ENCODE measurements at places on chromosomes 12 and 14.

DNA sequence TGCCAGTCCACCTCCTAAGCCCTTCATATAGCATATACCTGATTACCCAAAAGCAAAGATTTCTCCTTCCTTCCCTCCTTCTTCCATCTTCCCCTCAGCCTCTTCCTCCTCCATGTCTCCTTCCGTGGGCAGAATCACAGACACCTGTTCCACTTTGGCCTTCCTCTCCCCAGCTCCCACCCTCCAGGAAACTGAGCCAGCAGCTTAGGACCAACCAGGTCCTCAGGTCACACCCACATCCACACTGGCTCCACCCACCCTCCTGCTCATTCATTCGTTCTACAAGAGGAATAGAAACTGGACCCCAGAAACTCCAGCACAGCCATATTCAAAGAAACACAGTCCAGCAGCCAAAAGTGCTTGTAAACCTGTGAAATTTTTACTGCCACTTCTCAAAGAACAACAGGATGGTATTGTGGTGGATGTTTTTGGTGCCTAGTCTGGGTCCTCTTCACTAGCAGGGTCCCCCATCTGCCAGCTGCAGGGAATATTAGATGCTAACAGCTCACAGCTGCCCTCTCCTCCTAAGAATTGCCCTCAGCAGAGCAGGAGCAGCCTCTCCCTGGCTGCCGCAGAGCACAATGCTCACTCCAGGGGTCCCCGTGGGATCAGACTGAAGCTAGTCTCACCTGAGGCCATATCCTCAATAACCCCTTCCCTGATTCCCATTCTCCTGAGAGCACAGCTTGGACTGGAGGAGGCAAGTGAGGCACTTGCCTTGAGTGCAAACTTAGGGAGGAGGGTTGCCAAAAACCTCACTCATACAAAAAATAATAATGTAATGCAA, 18.4 kb downstream of the CMKLR1 start:
- H3K4me1 ChIP-seq = no peaks in the 10 kb centered on the region
- 0 out of 2 replicates have a peak, but pooled peaks cover 2% of the 10 kb centered on the region for H3K27me3 ChIP-seq
- no peak for DNase-seq
- H3K36me3 ChIP-seq = no peaks in the 10 kb centered on the region

DNA sequence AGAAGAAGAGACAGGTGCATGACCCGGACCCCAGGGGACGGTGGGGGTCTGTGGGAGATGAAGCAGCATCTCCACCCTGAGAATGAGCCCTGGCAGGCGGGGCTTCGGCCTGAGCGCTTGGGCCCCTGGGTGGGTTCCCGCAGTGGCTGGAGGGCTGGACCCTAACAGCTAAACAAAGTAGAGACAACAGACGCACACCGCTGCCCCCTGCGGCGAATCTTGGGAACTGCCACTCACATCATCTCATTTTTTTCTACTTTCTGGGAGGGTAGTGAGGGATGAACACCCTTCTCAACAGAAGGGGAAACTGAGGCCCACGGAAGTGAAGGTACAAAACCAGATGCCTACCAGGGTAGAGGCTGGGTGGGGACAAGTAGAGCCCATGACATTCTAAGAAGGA, 104.7 kb downstream of the RFLNA start:
- DNase-seq = no peak
- H3K36me3 ChIP-seq = peaks cover 50% of the 10 kb centered on the region
- H3K4me1 ChIP-seq = peaks cover 2% of the 10 kb centered on the region

DNA sequence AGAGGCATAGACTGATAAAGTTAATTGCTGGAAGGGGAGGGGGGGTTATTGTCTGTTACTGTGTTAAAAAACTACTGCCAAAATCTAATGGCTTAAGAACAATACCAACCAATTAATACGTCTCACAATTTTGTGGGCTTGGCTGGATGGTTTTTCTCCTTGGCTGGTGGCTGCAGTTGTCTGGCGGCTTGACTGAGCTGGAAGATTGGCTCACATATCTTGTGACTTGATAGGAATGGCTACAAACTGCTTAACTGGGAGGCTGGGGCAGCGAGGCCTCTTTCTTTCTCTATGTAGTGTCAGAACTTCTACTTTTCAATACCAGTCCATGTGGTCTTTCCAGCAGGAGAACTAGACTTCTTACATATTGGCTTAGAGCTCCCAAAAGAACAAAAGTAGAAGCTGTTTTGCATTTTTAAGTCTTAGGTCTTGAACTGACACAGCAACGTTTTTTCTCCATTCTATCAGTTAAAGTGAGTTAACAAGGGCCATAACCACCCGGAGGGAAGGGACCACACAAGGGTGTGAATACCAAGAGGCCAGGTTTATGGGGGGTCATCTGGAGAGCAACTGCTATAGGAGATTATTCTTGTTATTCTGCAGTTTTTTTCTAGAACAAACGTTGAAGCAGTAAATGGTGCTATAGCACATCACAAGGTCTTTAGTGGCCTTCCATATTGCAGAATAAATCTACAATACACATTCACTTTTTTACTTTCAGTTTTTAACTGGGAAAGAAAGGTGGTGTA, 46.9 kb downstream of the ZDHHC17 start:
- DNase-seq = no peak
- no peak overlapping the region for H3K27ac ChIP-seq
- H3K4me1 ChIP-seq = no peaks in the 10 kb centered on the region
- H3K27me3 ChIP-seq = no peaks in the 10 kb centered on the region
- no peak overlapping the region for H3K4me3 ChIP-seq

GRCh38 chr12:101066489-101066888, 143.5 kb downstream of the SLC5A8 start:
- no peaks in the 10 kb centered on the region for H3K4me1 ChIP-seq
- no peaks in the 10 kb centered on the region for H3K36me3 ChIP-seq
- DNase-seq = no peak
- no peaks in the 10 kb centered on the region for H3K27me3 ChIP-seq
- H3K27ac ChIP-seq = no peak overlapping the region

DNA sequence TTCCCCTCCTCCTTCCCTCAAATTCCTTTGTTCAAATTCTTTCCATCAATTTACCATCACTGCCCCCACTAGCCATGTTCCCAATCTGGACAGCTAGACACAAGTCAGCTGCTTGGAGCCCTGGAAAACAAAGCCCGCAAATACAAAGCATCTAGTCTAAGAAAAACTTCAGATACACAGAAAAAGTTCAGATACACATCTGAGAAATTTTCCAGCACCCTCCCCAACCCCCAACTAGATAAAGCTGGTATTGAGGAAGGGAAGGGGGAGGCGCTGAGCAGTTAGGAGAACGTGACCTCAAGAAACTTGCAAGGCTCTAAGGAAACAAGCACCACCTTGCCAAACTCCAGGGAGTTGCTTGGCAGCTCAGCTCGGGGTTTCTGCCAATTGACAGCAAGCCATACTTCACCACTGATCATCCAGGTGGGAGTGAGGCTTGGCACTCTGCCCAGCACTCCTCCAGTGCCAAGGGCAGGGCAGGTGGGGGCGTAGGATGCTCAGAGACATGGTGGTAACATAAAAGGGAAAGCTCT, 5.1 kb upstream of the CNIH1 start:
- H3K27ac ChIP-seq = no peak overlapping the region
- no peak for DNase-seq
- H3K4me1 ChIP-seq = peaks cover 3% of the 10 kb centered on the region
- H3K4me3 ChIP-seq = no peak overlapping the region
- H3K27me3 ChIP-seq = no peaks in the 10 kb centered on the region
- H3K36me3 ChIP-seq = no peaks in the 10 kb centered on the region
